Caco-2 (cell line): ENCODE measurements at places on chromosomes 1 and 21.

GRCh38 chr21:27108701-27109100, 141.8 kb upstream of the ADAMTS5 start:
- no peak for DNase-seq

DNA sequence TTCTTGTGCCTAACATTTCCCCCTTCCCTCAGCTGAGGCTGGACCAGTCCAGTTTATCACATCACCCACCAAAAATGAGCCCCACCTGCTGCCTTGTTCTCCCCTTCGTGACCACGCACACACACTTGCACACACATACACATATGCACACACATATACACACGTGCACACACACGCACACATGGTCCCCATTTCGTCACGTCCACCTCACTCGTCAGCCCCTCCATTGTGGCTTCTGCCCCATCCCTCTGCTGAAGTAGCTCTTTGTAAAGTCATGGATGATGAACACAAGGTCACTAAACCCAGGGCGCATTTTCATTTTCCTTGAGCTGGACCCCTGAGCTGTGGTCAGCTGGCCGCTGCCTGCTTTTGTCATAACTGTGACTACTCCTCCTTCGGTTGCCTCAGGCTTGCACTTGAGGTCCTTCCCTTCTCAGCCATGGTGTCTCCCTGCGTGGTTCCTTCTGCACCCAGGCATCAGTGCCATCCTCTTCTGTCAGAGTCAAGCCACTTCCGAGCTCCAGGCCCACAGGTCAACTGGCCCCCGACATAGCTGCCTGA, 93.8 kb downstream of the SYT2 start:
- no peak for DNase-seq

GRCh38 chr21:27269644-27270043, 302.8 kb upstream of the ADAMTS5 start:
- DNase-seq = no peak

DNA sequence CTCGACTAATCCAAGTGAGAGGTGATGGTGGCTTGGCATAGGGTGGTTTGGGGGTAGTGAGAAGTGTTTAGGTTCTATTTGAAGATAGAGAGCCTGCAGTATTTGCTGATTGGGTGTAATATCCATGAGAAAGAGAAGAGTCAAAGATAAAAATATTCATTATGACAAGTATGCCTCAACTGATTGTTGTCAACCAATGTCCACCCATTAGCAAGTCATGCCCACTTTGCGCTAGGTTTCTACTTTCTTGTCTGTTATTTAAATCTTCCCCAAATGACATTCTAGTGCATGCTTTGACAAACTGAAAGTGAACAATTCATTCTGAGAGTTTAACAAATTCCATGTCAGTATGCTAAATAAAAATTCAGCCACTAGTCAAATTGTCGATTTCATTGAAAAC, 3.8 kb upstream of the XCL1 start:
- no peak for DNase-seq

GRCh38 chr21:46152927-46153246, 2.5 kb downstream of the FTCD start:
- DNase-seq = no peak

GRCh38 chr1:235865565-235866204, 1.0 kb downstream of the LYST start:
- DNase-seq = no peak

DNA sequence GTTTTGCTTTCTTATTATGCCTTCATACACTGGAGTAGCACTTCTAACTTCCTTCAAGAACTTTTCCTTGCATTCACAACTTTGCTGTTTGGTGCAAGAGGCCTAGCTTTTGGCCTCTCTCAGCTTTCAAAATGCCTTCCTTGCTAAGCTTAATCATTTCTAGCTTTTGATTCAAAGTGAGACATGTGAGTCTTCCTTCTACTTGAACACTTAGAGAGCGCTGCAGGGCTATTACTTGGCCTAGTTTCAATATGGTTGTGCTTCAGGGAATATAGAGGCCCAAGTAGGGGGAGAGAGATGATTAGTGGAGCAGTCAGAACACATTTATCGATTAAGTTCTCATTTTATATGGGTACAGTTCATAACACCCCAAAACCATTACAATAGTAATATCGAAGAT, 12.4 kb downstream of the ANGEL2 start:
- DNase-seq = no peak

DNA sequence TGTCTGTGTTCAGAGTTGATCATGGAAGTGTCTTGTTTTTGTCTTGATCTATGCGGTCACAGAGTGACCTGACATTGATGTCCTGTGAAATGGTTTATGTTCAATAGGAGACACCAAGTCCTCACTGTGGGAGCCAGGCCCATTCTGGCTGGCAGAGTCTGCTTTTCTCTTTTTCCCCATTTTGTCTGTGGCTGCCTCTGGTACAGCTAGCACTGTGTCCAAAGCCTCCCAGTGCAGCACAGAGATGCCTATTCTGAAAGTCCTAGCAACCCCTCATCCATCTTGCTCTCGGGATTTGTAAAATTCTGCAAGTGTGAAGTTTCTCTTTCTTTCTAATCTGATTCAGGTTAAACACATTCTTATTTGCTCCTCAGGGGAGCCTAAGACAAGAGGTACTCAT, 14.3 kb downstream of the TNN start:
- DNase-seq = no peak
